ENCODE measurements at places on chromosomes 3 and 15.

DNA sequence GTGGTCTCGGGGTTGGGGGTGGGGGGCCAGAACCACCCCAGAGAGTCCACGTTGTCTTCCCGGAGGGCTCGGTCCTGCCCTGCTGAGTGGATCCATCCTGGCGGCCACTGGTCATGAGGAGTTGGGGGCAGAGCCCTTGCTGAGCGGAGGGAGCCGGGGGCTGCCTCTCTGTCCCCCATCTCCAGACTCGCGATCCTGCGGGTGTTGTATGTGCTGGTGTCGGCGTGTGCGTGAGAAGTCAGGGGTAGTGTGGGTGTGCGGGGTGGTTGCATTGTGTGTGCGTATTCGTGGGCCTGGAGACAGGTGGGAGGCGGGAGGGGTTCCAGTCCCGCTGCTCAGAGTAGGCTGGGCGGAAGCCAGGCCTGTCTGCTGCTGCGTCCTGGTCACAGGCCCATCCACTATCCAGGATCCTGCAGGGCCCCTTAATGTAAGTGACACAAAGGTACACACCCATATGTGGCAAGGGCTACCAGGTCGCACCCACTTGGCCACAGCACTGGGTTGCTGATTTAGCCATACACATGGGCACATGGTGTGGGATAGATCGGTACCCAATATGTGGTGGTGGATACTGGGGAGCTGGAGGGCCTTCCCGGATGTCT is 30.7 kb downstream of the NBEAL2 start:
- no peak for DNase-seq

DNA sequence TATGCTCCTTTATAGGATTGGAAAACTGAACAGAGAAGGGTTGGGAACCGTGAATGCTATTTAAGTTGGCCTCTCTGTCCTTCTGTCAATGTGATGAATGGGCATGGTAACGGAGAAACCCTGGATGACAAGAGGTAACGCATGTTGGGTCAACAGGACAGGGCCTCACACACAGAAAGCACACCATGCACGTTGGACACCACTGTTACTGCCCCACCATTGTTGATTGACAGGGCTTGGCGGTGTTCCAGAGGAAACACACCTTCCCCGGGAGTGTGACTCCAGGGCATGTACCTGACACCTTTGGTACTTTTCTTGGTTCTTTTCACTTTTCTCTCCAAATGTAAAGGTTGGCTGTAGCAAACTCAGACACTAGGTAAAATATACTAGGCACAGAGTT is 548.5 kb downstream of the OCA2 start:
- no peak for DNase-seq

- DNase-seq: no peak
Measured at GRCh38 chr3:101531473-101532086, 18.6 kb upstream of the SENP7 start.

GRCh38 chr3:71102111-71102983 is 481.2 kb downstream of the FOXP1 start:
- DNase-seq: no peak

DNA sequence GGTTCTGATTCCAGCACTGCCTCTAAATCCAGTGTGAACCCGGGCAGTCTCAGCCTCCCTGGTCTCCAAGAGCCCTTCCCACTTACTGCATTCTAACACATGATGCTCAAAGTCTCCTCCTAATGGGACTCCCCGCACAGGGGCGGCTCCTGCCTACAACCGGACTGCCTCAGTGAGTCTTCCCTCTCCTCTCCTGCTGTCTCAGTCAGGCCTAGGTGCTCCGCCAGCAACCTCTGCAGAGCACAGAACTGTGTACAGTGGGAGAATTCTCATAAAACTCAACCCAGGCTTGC is 28.9 kb downstream of the TBC1D2B start:
- no peak for DNase-seq

DNA sequence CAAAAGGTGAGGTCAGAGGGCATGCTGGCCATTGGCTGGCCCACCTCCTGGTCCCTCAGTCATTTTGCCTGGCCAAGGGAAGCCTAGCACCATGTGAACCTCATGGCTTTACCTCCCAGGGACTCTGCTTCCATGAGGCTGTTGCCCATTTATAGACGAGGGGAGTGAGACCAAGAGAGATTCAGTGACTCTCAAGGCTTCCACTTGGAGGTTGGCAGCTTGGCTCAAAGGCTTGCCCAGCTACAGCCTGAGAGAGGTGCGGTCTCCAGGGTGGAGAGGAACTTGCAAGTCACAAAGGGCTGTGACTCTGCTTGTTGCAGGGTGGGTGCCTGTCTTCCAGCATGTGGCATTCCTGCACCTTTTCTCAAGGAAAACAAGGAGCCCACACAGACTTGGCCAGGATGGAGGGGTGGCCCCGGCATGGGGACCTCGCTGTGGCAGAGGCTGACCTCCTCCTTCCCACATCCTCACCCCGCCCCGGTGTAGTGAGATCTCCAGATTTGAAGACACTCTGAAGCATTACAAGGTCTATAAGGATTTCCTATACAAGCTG is 24.5 kb downstream of the CFAP100 start:
- no peak for DNase-seq

GRCh38 chr3:42191443-42191747 is 74.6 kb downstream of the CCK start:
- no peak for DNase-seq

DNA sequence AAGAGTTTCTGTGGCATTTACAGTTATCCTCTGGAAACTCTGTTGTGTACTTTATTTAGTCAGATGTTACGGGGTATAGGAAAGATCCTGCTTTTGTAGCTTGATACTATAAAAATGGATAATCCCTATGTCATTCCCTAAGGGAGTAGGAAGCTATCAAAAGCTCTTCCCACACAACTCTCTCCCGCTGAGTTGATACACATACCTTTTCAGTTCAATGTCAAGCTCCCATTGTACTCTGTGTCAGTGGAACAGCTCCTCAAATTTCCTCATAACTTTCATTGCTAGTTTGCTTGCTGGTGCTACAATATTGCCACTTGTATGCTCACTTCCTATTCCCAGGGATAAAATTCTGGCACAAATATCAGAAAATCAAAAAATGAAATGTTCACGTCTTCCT is 893.3 kb upstream of the GBE1 start:
- no peak for DNase-seq

GRCh38 chr3:86948822-86949221 is 42.1 kb downstream of the VGLL3 start:
- DNase-seq: no peak
